ENCODE measurements at places on chromosomes 7 and 10.

GRCh38 chr7:106255246-106255645, 29.5 kb downstream of the NAMPT start:
- no peak for DNase-seq

- no peak for DNase-seq
Observed at GRCh38 chr10:101624526-101625102, 36.5 kb downstream of the DPCD start.

DNA sequence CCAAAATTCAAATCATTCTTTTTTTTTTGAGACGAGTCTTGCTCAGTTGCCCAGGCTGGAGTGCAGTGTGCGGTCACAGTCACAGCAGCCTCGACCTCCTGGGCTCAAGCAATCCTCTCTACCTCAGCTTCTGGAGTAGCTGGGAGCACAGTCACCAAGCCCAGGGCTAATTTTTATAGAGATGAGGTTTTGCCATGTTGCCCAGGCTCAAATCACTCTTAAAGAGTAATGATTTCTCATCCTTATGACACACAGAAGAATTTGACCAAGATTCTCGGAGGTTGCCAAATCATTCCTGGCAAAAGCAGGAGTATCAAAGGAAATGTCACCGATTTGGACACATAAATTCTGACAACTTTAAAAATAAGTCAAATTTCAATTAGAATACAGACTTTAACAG, 39.1 kb downstream of the SIRT1 start:
- no peak for DNase-seq

DNA sequence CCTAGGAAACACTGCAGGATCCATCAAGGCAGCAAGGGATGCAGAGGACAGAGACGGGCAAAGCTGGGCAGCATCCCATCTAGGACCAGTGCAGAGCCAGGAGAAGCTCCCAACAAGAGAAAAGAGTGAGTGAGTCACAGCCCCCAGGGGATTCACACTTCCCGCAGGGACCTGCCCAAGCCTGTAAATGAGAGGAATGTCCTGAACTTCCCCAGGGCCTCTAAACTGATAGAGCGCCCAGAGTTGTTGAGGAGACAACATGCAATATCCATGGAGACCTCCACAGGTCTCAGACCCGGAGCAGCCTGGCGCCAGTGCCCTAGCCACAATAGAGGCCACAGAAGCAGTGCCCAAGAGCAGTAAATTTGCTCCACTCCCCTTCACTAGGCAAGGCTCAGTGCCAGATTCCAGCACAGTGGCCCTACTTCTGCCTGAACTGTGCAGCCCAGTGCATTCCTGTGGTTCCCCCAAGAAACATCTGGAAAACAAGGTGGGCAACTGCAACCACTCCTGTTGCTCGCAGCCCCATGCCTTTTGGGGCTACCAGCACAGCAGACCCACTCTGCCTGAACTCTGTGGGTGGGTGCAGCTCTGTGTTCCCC, 567.5 kb downstream of the POM121L12 start:
- DNase-seq: no peak

DNA sequence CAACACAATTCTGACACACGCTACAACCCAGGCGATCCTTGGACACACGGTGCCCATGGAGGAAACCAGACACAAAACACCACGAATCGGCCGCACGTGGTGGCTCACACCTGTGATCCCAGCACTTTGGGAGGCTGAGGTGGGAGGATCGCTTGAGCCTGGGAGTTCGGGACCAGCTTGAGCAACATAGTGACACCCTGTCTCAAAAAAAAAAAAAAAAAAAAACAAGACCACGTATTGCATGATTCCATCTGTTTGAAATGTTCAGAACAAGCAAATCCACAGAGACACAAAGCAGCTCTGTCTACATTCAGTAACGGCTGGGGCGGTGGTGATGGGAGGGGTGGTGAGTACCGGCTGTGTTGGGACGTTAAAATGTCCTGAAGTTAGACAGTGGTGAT, 25.2 kb downstream of the ADAP1 start:
- no peak for DNase-seq

GRCh38 chr10:35716776-35717175, 74.7 kb upstream of the FZD8 start:
- no peak for DNase-seq

DNA sequence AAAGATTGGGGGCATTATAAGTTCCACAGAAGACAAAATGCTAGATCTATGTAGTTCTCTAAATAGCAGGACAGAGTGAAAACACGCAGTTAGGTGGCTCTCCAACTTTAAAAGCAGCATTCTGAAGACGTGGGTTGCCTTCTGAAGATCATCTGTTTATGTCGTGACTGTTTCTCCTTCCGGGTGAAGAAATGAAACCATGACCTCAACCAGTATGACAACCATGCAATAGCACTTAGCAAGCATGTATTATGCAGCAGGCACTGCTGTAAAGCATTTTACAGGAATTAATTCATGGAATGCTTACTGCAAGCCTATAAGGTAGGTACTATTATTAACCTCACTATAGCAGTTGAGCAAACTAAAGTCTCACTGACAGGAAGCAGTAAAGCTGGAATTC, 125.2 kb downstream of the SLC25A13 start:
- no peak for DNase-seq

DNA sequence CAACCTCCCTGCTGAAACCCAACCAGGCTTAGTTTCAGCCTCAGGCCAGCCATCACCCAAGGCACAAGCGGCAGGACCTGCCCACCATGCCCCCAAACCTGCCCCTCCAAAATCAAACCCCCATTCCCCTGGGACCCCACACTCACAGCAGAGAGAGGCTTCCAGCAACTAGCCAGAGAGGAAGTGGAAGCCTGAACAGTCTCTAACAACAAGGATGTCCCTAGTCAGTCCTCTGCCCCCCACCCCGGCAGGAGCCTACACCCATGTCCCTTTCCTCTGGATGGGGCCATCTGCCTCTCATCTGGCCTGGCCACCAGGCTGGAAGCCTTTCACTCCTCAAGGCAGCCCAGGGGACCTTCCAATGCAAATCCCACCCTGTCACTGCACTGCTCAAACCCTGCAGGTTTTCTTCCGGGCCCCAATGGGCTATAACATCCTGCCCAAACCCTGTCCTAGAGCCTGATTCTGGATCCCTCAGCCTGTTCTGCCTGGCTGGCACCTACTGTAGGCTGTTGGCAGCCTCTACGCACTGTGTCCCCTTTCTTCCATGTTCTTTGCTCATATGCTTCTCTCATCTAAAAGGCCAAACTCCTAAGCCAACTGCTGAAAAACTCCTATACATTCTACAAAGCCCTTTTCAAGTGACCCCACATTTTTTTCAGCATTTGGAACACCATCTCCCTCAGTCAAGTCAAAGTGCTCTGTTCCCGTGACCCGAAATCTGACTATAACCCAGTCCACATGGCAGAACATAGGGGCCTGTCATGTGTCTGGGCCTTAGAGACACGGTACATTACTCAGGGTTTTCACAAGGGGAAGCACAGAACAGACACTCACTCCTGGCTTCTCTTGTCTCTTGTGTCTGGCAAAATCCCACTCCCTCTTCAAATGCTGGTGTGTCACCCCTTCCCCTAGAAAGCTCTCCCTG, 253.3 kb downstream of the TNS3 start:
- DNase-seq: no peak

GRCh38 chr7:64863021-64863420, 40.1 kb upstream of the ZNF273 start:
- peak; percentile 1 for DNase-seq

GRCh38 chr10:132925614-132926013, 16.8 kb downstream of the CFAP46 start:
- DNase-seq: no peak

DNA sequence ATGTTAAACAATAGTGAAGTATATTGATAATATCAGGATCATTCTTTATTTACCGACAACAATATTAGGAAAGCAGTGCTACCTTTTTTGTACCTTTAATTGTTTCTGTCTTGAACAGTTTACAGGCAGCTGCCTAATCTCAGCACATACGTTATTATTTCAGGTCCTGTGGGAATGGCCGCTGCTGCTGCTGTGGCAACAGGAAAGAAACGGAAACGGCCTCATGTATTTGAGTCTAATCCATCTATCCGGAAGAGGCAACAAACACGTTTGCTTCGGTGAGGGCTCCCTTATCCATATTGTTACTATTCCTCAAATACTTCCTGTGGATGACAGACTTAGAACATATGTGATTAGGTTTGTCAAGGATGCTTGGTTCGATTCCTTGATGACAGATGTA, 59.7 kb downstream of the NRF1 start:
- DNase-seq: no peak

DNA sequence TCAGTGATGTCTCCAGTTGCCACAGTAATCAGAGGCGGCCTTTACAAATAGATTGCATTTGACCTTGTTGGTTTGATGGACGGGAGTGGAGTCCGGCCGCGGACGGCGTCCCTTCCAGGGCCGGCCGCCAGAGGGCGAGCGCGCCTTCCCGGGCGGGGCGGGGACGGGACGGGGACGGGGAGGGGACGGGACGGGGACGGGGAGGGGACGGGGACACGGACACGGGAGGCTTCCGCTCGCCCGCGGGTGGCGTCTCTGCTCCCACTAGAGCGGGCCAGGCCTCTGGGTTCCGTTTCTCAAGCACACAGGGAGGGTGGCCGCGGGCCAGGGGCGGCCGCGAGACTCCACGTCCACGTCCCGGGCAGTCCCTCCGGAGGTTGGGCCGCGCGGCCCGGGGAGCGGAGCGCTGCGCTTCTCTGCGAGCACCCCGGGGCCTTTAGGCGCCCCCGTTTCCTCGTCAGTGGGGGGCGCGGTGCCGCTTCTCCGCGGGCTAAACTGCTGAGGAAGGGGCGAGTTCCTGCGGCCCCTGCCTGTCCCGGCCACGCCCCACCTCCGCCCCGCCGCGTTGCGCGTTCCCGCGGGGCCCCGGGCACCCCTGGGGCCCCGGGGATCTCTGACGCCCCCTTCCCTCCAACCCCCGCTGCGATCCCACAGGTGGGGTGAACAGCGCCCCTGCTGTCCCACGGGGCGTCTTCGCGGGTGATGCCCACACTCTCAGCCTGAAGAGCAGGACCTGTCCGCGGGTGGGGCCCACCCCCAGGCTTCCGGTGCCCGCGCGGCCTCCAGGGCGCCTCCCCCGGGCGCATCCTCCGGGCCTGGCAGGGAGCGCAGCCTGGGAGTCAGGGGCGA, 84.2 kb upstream of the MKI67 start:
- peak; percentile 81 for DNase-seq
